ENCODE measurements at places on chromosomes 5 and 9.

DNA sequence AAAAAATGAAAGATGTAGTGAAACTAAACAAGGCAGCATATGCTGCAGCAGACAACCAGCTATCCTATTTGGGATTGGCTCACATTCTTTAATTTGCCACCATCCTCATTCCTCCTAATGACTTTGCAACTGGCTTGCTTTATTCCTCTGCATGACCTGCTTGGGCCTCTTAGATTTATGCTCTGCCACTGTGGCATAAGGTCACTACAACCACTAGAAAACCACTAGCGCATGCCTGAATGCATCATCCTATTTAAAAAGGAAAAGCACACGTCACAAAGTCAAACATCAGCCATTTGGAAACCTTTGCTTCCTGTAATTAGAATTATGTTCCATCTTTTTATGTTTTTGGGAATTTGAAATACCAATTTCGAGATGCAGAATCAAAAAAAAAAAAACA lies 40.8 kb upstream of the CCDC152 start:
- no peak for DNase-seq

DNA sequence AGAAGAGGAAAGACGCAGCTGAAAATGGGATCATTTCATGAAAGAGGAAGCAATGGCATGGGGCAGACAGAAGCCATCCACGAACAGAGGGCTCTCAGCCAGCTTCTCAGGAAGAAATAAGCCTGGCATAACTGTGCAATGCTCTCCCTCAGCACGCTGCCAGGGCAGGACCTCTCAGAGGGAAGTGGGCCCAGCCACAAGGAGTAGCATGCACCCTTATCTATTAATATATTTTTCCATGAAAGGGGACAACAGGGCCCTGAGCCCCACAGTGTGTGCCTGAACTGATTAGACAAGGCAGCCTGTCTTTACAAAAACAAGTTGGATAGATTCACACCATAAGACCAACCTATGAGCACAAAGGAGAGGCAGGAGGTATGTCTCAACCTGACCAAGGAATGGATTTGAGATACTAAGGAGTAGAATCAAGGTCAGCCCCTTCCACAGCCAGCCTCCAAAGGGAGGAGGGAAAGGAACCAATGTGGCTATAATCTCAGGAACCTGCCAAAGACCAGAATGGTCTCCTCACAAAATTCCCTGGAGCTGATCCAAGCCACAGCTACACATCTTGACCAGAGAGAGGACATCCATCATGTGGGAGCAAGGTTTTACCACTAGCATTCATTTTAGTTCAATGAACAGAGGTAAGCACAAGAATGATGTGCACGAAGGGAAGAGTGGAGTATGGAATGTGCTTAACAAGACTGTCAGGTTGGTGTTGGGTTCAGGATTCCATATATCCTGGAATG lies 154.8 kb downstream of the SIL1 start:
- DNase-seq = no peak

DNA sequence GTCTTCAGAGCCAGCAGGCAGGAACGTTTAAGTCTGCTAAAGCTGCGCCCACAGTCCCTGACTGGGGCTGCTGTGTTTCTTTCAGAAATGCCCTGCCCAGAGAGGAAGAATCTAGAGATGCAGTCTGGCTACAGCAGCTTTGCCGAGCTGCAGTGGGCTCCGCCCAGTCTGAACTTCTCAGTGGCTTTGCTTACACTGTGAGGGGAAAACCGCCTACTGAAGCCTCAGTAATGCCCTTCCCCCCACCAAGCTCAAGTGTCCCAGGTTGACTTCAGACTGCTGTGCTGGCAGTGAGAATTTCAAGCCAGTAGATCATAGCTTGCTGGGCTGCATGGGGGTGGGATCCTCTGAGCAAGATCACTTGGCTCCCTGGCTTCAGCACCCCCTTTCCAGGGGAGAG lies 78.4 kb downstream of the SREK1 start:
- DNase-seq = no peak

GRCh38 chr5:133731951-133732350 lies 119.6 kb upstream of the FSTL4 start:
- DNase-seq = no peak

DNA sequence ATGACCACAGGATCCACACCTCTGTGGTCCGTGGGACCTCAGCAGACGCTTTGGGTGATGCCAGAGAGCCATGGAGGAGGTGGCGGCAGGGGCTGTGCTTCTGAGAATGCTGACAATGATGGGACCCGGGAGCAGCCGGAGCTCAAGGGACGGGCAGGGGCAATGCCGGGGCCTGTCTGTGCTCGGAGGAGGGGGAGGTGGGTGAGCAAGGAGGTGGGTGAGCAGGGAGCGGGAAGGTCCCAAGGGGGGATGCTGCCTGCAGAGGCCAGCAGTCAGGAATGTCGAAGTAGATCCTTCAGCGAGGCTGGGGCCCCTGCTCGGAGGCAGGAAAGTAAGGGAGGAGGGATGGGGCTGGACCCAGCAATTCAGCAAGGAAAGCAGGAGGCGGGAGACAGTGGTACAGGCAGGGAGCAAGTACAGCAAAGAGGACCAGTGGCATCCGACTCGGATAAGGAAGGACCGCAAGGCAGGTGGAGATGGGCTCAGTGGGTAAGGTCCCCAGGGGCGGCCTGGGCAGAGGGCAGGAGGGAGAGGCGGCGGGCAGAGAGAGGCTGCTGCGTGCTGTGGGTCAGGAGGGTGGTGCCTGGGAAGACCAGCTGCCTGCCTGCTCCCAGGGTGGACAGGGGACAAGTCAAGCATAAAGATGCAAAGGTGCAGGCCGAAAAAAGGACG lies 49.0 kb downstream of the ADAMTS2 start:
- no peak for DNase-seq

DNA sequence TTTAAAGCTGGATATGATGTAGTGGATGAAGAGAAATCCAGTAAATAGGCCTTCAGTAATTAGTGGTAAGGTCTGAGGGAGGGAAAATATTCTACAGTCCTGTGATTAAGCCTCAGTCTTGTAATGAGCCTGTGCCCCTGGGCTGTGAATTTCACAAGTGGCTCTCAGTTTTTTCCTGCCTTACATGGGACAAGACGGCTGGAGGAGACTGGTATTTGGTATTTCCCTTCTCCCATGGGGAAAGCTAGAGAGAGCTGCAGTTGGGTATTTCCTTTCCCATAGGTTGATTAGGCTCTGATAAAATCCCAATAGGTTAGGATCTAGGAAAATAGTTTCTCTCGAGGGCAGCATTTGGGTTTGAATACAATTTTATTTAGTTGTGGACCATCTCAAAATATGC lies 62.2 kb upstream of the GNA14 start:
- no peak for DNase-seq

- no peak for DNase-seq
These were observed 485.6 kb downstream of the ZSWIM6 start for GRCh38 chr5:61817472-61818326.

DNA sequence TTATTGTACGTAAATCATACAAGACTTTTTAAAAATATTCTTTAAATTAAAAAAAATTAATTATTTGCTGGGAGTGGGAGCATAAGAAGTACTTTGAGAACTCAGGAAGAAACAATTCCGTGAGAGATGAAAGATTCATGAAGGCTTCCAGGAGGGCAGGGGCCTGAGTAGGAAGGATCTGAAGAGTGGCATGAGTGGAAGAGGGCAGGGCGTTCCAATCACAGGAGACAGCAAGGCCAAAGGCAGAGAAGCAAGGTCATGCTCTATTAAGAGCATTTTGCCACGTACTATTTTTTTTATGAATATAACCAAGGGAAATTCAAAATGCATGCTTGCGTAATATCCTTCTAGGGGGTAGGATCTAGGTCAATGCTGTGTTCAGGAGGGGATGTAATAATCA lies 265.5 kb downstream of the ZNF608 start:
- DNase-seq = no peak

DNA sequence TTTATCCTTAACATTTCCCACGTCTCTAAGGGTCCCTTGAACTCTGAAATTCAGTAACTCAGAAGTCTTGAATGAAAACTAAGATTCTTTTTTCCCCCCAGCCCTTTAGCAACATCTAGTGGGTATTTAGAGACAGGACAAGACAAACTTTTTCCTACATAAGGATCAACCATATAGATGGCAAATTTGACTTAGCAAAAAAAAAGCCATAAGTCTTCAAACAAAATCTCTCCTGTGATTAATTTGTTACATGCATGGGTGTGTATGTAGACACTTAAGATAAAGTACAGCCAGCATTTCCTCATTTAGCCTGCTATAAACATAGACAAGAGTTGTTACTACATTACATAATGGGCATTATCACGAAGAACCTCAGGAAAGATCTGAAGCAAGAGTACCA lies 29.1 kb upstream of the ANKRD31 start:
- peak; percentile 48 for DNase-seq

DNA sequence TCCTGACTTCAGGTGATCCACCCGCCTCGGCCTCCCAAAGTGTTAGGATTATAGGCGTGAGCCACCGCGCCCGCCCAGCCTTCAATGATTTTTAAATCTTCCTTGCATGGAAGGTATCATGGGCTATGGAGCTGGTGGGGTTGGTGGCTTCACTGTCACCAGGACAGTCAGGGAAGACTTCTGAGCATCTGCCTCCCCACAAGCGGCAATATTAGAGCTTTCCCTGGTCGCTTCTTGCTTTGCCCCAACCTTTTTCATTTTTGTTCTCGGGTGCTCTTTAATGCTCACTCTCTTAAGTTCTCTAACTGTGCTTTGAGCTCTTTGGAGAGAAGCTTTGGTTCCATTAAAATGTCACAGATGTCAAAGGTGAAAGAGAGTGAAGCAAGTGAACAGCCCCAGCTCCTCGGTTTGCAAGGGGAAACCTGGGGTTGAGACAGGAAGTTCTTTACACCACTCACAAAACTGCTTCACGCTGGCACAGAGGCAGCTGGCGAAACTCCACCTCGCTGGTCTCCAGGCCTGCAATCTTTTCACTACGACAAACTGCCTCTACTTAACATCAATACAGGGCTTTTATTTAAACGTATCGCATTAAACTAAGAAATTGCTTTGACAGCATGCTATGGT lies 142.5 kb upstream of the RETREG1 start:
- no peak for DNase-seq

DNA sequence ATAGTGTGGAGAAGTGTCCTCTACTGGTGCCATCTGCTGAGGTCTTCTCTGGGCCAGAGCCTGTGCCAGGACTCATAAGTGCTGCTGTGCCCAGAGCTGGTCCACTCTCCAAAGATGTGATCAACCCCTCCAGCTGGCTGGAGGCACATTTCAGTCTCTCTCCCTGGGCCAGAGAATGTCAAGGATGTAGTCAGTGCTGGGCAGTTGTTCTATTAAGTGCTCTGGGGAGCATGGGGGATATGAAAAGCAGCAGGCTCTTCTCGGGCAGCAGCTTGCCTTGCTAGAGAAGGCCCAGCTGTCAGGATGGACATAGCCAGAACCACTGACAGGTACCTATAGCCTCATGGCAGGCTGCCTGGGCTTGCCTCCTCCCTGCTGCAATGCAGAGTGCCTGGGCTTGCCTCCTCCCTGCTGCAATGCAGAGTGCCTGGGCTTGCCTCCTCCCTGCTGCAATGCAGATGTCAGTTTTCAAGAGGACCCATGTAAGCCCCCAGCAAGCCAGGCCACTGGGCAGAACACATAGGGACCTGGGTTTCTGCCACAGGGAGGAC lies 157.2 kb upstream of the PANK3 start:
- DNase-seq = peak; percentile 7

- DNase-seq = no peak
These were observed 45.7 kb downstream of the BNC2 start for GRCh38 chr9:16824545-16825330.

GRCh38 chr5:148474025-148474511 lies 90.3 kb downstream of the FBXO38 start:
- no peak for DNase-seq

- no peak for DNase-seq
These were observed 213.2 kb downstream of the ESM1 start for GRCh38 chr5:54772231-54772630.

DNA sequence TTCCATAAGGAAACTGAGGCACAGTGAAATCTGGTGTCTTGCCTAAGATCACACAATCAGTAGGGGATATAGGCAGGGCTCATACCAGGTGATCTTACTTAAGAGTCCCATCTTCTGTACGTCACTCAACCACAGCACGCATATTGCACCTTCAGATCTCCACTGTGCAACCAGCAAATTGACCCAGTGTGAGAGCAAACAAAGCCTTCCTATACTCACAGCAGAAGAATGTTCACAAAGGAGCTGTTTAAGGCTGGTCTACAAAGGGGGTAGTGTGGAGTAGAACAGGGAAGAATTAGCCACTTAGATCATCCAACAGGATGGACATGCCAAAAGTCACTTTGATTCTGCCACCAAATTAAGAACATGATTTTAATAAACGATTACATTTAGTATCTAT lies 305.9 kb downstream of the SLIT3 start:
- no peak for DNase-seq
